T-helper 17 cell (primary cell): ENCODE measurements at places on chromosomes 11 and 22. TPM values are rescaled to one million over a fixed set of nuclear protein-coding genes. Genes with fewer than 3 reads are reported as not detected.
A peak's percentile ranks its signal among the peaks of the same experiment; 100 is the strongest.

- peak; percentile 52 for DNase-seq
These were observed at the start of gene SHISA8 for GRCh38 chr22:41915035-41915785. TSS of gene SHISA8 (minus strand) at chr22:41915074. CDS start at chr22:41914667, 407 bp downstream.

DNA sequence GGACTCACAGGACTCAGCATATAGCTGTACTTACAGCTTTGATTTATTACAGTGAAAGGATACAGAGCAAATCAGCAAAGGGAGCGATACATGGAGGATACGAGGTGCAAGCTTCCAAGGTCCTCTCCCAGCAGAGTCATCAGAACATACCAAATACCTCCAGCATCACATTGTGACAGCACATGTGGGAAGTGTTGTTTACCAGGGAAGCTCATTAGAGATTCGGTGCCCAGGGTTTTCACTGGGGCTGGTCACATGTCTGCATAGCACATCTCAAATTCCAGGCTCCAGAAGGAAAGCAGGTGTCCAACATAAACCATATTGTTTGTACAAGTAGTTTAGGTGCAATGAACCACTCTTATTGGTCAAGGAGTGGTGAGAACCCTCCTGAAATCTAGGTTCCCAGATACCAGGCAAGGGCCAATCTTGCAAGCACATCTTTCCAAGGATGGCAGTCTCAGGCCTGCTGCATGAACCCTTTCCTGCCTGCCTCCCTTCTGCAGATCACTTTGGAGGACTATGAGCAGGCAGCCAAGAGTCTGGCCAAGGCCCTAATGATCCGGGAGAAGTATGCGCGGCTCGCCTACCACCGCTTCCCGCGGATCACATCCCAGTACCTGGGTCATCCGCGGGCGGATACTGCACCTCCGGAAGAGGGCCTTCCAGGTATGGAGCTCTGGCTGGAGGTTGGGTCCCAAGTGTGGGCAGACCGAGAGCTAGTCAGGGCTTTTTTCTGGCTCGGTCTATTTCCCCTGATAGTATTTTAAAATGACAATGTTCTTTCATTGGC, 26.7 kb downstream of the AMPD3 start:
- DNase-seq, result no peak

GRCh38 chr11:70464509-70465361, 66.4 kb downstream of the CTTN start:
- DNase-seq, result no peak

DNA sequence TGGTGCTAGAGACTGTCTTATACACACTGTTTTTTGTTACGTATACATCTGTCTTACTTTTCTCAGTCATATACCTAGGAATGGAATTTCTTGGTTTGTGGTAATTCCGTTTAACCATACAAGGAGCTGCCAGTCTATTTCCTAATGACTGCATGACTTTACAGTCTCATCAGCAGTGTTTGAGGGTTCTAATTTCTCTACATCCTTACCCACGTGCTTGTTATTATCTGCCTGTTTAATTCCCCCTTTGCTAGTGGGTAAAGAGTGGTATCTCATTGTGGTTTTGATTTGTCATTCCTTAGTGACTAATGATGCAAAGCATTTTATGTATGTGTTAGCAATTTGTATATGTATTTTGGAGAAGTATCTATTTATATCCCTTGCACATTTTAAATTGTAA, 1008.0 kb downstream of the FAM181B start:
- no peak for DNase-seq

The CARD16 gene
- total RNA-seq, result 49.1 TPM

The ANGPTL5 gene
- total RNA-seq, result not detected

DNA sequence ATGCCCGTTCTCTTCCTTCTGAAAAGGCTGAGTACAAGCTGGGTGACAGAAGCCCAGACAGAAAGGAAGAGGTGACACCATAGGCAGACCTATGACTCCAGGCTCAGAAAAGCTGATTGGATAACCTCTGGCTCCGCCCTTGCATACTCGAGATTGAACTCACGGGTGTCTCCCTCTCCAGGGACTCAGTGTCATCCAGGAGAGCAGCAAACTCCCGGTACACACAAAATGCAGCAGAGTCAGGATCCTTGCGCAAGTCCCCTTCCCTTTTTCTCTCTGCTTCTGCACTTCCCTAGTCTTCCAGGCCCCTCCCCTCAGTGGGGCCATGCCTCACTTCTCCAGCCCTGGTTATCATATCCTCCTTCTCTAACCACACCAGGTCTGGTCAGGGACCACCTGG, 9.8 kb downstream of the SCN4B start:
- DNase-seq, result no peak

The NLRP14 gene
- total RNA-seq, result not detected
